NCI-H1048 (cell line): ENCODE measurements at places on chromosomes 6 and 20.

GRCh38 chr20:25000268-25000801 lies 7.8 kb upstream of the APMAP start:
- DNase-seq: no peak

DNA sequence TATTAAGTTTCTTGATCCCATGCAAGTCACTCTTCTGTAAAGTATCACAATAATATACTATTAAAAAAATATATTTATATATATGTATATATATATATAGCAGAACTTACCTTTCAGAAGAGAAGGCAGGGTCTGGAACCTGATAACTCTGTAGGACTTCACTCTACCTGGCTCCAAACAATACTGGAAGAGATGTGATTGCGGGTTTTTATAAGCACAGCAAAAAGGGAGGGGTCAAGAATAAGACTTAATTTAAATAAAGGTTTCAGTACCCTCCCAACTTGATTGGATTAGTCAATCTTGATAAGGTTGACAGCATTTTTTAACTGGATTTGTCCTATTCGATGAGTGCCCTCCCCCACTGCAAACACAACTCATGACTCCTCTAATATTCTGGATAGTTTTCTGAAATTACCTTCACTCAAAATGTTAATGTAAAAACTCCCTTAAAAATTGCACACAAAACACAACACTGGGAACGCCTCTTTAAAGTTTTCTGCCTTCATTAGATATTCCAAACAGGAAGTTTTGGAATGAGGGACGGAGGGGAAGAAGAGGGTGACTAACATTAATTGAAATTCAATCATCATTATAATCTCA lies 4.0 kb upstream of the ZNF217 start:
- DNase-seq: no peak

DNA sequence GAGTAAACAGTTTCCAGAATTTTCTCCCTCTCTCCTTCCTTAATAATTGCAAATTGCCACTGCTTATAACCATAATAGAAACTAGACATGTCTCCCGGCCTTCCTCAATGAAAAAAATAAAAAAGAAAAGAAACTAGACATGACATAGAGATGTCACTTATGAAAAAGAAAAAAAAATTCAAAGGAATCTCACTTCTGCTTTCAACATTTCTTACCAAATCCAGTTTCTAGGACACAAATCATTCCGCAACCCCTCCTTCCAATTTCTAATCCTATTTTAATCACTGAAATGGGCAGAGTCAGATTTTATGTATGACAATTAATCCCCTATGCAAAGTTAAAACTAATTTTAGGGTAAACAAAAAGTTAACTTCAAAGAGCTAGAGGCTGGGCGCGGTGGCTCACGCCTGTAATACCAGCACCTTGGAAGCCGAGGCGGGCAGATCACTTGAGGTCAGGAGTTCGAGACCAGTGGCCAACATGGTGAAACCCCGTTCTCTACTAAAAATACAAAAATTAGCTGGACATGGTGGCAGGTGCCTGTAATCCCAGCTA lies 40.1 kb upstream of the EEF1A1 start:
- DNase-seq: no peak

DNA sequence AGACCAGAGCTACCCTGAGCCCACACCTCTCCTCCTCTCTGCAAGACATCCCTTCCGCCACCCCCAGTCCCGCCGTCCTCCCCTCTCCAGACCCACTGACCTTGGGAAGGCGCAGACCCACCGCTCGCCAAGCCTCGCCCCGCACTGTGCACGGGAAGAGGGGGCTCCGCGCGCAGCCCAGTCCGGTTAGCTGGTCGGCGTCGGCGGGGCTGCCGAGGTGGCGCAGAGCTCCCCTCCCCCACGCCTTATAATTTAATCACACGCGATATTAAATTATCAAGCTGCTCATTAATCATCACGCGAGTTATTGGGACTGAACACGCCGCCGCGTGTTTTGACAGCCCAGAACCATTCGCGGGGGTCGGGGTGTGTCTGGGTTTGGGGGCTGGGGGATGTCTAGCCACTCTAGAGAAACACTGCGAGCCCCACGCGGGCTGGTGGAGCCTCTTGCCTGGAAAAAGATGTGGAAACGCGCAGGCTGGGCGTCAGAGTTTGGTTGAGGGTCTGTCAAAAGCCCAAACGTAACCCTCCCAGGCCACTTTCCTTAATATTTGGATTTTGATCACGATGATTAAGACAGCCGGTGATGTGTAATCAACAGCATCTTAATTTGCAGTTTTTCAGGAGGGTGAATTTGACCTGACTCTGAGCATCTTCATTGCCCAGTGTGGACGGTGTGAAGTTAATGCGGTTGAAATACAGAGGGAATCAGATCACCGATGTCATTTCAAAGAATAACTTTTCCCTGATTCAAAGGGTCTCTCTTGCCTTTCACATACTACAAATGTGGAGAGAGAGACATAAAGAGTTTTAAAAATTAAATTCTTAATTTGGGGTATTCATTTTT lies at the start of gene LINC00237:
TSS of gene LINC00237 (minus strand) at position 188 of the 847 bp plus-strand sequence.
- DNase-seq: no peak

DNA sequence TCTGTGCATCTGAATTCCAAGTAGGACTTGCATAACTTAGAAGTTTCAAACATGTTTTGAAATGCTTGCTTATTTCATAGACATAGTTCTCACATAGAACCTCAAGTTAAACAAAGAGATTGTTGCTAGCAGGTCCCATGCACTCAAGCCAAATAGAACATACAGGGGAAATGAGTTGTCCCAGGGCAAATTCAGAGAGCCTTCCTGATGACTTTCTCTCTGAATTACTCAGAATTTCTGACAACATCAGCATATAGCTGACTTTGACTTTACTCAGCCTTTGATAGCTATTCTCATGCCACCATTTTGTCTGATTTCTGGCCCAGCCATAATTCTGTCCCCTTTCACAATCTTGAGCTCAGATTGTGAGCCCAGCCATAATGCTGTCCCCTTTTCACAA lies 333.2 kb upstream of the PLCB4 start:
- DNase-seq: no peak

- DNase-seq: no peak
Measured at GRCh38 chr6:155448668-155449449, 6.8 kb downstream of the NOX3 start.

DNA sequence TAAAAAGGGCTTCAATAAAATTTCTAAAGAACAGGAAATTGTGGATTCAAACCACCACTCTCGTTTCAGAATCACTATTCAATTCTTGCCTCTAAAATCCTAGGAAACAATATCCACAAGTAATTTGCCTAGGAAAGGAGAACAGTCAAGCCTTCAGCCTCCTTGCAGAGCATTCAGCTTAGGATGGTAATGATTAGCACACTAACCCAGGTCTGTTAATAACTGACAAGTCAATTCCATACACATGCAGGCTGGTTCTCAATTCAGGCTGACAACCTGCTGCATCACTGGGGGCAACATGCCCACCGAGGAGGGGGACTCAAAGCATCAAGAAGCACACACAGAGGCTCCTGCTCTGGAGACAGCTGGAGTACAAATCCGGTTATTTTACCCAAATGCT lies 57.6 kb downstream of the GMDS start:
- no peak for DNase-seq

DNA sequence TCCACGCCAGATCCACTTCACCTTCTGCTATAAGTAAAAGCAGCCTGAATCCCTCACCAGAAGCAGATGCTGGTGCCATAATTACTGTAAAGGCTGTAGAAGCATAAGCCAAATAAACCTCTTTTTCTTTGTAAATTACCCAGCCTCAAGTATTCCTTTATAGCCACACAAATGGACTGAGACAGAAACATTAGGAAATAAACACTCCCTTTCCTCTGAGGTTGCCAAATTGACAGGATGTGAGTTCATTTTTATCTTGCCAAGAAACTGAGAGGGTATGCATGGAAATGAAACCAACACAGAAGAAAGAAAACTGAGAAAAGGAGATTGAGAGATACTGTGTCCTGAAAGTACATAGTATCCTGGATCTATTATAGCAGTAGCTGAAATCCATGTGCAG lies 481.2 kb downstream of the HAO1 start:
- DNase-seq: no peak

- DNase-seq: no peak
Measured at GRCh38 chr6:129812145-129812777, 48.9 kb downstream of the TMEM244 start.

DNA sequence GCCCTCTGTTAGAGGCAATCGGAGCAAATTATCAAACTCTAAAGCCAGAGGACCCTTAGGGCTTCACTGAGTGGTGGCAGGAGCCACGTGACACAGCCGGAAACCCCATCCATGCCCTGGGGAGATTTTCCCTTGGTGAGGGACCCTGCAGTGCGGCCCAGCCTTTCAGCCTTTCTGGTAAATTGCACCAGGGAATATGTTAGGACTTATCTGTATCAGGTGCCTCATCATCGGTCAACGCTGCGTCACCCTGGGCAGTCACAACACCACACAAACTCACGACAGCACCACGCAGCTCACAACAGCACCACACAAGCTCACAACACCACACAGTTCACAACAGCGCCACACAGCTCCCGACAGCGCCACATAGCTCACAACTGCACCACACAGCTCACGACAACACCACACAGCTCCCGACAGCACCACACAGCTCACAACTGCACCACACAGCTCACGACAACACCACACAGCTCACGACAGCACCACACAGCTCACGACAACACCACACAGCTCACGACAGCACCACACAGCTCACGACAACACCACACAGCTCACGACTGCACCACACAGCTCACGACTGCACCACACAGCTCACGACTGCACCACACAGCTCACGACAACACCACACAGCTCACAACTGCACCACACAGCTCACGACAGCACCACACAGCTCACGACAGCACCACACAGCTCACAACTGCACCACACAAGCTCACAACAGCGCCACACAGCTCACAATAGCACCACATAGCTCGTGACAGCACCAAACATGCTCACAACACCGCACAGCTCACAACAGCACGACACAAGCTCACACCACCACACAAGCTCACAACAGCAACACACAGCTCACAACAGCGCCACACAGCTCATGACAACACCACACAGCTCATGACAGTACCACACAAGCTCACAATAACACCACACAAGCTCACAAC lies 199.0 kb downstream of the DLL1 start:
- no peak for DNase-seq

DNA sequence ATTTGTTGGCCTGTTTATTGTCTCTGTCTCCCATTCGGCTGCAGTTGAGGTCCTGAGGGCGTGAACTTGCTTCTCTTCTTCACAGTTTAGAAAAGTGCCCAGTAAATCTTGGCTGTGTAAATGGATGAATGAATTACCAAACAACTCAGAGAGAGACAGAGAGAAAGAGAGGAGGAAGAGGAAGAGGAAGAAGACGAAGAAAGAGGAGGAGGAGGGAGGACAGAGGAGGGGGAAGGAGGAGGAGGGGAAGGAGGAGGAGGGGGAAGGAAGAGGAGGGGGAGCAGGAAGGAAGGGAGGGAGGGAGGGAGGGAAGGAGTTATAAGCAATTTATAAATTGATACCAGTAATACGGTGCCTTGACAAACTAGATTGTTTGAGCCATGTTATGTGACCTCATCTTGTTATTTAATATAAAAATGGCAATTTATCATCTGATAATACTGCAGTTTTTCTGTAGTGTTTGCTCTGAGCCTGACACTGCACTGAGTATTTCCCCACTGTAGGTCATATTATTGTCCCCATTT lies 18.7 kb downstream of the HCK start:
- no peak for DNase-seq

GRCh38 chr6:143060806-143061596 lies at the start of gene AIG1:
TSS of gene AIG1 (plus strand) at chr6:143060889. CDS start at chr6:143060926, 37 bp downstream.
- no peak for DNase-seq

- no peak for DNase-seq
Measured at GRCh38 chr20:20413810-20414281, 45.9 kb downstream of the INSM1 start.

GRCh38 chr20:478949-479429 lies 16.7 kb upstream of the TBC1D20 start:
- peak; percentile 5 for DNase-seq

DNA sequence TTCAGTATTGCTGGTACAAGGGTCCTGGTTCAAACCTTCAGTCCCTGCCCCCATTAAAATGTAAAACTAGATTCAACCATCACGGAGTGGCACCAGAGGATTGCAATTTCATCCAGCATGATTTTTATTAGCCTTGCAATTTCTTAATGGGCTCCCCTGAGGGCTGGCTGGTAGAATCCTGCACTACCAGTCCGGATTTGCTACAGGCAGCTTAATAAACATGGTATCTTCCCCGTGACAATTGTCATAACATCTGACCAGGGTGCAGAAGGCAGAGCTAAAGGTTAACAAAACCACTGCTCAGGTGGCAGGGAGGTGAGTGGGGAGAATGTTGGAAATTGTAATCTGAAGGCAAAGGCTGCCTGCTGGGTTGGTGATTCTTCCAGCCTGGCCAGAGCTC lies 94.5 kb downstream of the PKHD1 start:
- no peak for DNase-seq

- no peak for DNase-seq
Measured at GRCh38 chr6:35305117-35305516, 7.5 kb downstream of the DEF6 start.

DNA sequence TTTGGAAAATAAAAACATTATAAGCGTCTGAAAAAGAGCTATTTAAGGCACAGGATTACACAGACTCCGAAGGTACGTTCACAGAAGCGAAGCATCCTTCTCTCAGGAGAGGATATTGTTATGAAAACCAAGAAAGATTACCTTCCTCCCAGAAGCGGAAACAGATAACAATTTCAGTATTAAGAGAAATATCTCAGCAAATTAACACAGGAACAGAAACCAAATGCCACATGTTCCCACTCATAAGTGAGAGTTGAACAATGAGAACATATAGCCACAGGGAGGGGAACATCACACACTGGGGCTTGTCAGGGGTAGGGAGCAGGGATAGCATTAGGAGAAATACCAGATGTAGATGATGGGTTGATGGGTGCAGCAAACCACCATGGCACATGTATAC lies 109.7 kb downstream of the CDK19 start:
- no peak for DNase-seq

GRCh38 chr20:50281831-50282591 lies 91.4 kb downstream of the CEBPB start:
- DNase-seq: no peak

DNA sequence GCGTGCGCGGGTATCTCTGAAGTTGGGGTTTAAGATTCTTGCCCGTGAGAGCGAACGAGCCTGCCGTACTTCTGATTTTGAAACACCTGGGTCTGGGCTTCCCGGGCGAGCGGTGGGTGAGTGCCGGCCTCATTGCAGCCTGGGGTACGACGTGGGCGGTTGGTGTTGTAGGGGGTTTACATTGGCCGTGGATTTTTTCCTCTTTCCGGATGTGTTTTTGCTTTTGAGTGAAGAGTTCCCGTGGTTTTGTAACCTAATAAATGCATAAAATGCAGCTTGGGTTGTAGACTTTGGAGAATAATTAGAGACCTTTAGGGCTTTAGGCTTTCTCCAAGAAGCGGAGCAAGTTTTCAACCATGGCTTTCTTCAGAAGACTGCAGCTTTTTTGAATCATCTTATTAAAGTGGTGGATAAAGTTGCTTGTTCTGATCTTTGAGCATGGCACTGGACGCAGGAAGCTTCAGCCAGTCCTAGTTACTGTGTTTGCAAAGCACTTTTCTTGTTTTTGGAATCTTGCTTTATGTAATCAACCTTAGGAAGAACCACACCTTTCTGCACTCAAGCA lies 314 bp downstream of the FARS2 start:
- DNase-seq: no peak
